Left kidney (tissue), 8 donors: ENCODE measurements at places on chromosomes 7 and 10. TPM values are rescaled to one million over a fixed set of nuclear protein-coding genes. Genes with fewer than 3 reads are reported as not detected.

ADAMTS14 gene
- 1.1 TPM for polyA plus RNA-seq

TMEM270 gene
- polyA plus RNA-seq = 0.27 TPM

- DNase-seq = no peak
Observed at GRCh38 chr10:14543046-14543903, 212.6 kb upstream of the FRMD4A start.

DNA sequence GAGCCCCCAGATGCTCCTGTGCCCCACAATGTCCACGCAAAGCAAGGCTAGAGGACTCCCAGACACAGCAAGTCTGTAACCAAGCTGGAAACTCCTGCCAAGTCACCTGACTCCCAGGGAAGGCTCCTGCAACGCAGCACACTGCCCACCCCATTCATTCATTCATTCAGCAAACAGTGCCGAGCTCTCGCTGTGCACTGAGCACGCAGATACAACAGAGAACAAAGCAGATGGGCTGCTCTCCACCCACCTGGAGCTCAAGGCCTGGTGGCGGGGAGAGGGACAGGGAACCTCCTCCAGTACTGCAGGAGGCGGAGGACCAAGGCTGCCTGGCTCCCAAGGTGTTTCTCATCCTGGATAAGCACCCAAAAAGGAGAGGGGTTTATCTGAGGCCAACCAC is 8.6 kb downstream of the KCNH2 start:
- DNase-seq = no peak

DNA sequence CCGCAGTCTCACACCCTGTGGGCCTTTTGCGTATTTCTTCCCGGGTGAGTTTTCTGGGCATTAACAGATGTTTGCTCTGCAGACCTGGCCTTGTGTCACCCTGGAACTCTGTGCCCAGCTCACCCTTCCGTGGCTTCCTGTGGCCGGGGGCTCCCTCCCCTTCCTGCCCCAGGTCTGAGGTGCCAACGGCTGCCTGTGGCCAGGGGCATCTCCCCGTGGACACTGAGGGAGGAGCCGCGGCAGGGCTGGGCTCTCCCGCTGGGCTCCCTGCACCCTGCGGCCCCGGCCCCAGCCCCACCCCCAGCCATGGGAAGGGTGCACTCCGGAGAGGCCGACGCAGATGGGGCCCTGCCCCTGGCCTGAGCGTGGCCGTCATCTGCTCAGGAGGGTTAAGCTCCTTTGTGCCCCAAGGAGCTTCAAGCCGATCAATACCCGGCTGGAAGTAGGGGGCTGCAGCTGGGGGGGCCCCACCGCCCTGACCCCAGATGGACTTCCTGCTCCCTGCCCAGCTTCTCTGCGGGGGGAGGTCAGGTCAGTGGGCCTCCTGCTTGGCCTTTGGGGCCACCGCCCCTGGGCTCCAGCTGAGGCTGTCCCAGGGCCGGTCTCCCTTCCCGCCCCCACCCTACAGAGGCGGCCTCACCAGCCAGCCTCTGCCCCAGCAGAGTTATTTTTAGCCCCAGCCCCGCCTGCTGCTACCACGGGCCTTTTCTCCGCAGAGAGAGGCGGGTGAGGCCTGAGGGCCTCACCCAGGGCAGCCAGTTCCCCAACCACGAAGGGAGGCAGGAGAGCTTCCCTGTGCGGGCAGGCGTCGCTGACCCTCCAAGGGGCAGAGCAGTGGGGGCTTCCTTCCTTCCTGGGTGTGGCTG is 24.2 kb downstream of the PWWP2B start:
- no peak for DNase-seq

DNA sequence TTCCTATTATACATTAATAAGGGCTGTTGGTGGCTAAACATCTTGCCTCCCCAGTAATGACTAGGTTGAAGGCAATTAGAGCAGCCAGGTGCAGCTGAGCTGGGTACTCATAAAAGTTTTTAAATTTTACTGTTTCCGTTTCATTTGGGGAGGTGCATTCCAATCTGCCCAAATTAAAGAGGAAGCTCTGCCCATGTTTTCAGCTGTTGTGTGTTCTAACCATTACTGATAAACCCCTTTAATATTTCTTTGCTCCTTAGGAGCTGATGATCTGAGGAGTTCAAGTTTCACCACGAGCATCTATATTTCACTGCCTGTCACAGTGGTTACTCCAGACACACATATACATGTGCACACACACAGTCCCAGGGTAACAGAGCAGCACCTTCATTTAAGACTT is 94.4 kb downstream of the JAZF1 start:
- no peak for DNase-seq

SPDYE9 gene
- polyA plus RNA-seq = 1.5 TPM

DNA sequence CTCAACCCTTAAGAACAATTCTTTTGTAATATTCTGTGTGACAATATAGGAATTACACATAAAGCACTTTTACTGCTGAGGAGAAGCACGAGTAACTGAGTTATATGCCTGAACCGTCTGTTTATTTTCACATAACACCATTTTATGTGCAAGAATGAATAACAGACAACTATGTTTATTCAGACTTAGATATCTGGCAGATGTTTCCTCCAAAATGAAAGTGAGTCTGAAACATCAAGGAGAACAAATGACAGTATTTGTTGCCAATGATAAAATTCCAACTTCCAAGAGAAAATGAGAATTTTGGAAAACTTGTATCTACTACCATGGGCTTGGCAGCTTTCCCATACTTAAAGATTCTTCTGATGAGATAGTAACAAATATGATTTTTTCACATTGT is 51.4 kb downstream of the DNMBP start:
- no peak for DNase-seq

- DNase-seq = peak; percentile 11
Observed at GRCh38 chr7:87344446-87344845, 1.0 kb upstream of the CROT start.

OR13A1 gene
- 0.08 TPM for polyA plus RNA-seq

DNA sequence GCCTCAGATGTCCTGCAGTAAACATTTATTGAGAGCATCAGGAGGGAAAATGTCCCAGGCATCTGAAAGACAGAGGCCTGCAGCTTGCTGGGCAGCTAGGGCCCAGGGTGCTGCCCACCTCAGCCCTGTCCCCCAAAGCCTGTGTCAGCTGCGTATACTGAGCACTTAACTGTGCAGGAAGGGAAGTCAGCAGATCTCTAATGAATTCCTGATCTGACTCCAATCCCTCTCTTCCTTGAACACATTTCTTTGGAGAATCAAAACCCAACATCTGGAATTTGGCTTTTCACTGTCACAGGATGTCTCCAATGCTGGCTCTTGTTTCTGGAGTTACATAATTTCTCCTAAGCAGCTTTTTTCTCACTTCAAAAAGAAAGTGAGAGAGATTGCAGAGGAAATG is 364.7 kb upstream of the NFE2L3 start:
- no peak for DNase-seq

- DNase-seq = no peak
Observed at GRCh38 chr7:44043902-44044301, 600 bp upstream of the DBNL start.

DNA sequence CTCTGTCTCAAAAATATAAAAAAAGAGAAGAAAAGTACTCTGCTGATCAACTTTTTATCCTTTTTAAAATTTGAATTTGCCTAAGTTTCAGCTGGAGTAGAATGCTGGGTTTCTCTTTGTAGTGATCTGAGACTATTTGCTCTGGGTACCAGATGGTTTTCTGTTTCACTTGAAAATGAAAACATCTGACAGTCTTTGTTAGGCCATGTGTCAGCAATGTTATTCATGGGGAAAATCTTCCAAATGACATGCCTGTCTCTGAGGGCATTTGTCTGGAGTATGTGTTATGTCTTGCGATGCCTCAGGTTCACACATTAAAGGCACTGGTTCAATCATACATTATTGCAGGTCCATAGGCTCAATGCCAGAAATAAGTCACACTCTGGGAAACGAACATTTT is 175.3 kb upstream of the TMEM229A start:
- DNase-seq = no peak
